ENCODE measurements at places on chromosomes 5 and 9. TPM values are rescaled to one million over a fixed set of nuclear protein-coding genes. Genes with fewer than 3 reads are reported as not detected.

The PTGES gene
- total RNA-seq: not detected

The GMCL2 gene
- not detected for total RNA-seq

The CTXN3 gene
- total RNA-seq: not detected

The DMRTA1 gene
- not detected for total RNA-seq

The OBP2B gene
- not detected for total RNA-seq

The PCDHGA12 gene
- total RNA-seq: 0.12 TPM

The ACTBL2 gene
- total RNA-seq: not detected

The LCN12 gene
- total RNA-seq: 3.2 TPM

The CFAP77 gene
- not detected for total RNA-seq

The CCNJL gene
- not detected for total RNA-seq

The ORM2 gene
- not detected for total RNA-seq

The FSD1L gene
- 5.2 TPM for total RNA-seq

The GRXCR2 gene
- total RNA-seq: not detected

The TARS1 gene
- 150 TPM for total RNA-seq

The ZCCHC9 gene
- total RNA-seq: 37.8 TPM

The TSSK1B gene
- not detected for total RNA-seq

The ABO gene
- 2.1 TPM for total RNA-seq

The NSG2 gene
- total RNA-seq: not detected

The C5orf58 gene
- not detected for total RNA-seq

The CMYA5 gene
- total RNA-seq: 0.29 TPM

The REEP2 gene
- total RNA-seq: 1.1 TPM

The FAM200C gene
- 0.51 TPM for total RNA-seq

The ACOT12 gene
- total RNA-seq: not detected

The PCDHA8 gene
- not detected for total RNA-seq

The PFN3 gene
- not detected for total RNA-seq

The PLK2 gene
- total RNA-seq: 8.2 TPM

The PLPP7 gene
- total RNA-seq: not detected

The OTP gene
- total RNA-seq: not detected

The PCDHAC1 gene
- total RNA-seq: not detected

The OLFML2A gene
- not detected for total RNA-seq

The PRUNE2 gene
- total RNA-seq: 1.6 TPM

The NUTM2G gene
- not detected for total RNA-seq

The C1QTNF2 gene
- total RNA-seq: not detected

The IL33 gene
- not detected for total RNA-seq

The C5orf52 gene
- not detected for total RNA-seq

The GRM6 gene
- total RNA-seq: not detected

The ARID3C gene
- 0.49 TPM for total RNA-seq

The EGFLAM gene
- total RNA-seq: not detected

The CDH9 gene
- not detected for total RNA-seq

The PCSK5 gene
- 7.1 TPM for total RNA-seq

The HACD4 gene
- 11.0 TPM for total RNA-seq

The LCN15 gene
- not detected for total RNA-seq

The PCDHGA7 gene
- 0.24 TPM for total RNA-seq
